ENCODE measurements at places on chromosomes 7 and 10.

GRCh38 chr7:29113384-29114102 is 32.8 kb downstream of the CPVL start:
- no peak for DNase-seq

GRCh38 chr7:26898891-26899290 is 34.5 kb upstream of the SKAP2 start:
- no peak for DNase-seq

GRCh38 chr7:9231630-9232121 is 798.3 kb downstream of the NXPH1 start:
- DNase-seq, result no peak

DNA sequence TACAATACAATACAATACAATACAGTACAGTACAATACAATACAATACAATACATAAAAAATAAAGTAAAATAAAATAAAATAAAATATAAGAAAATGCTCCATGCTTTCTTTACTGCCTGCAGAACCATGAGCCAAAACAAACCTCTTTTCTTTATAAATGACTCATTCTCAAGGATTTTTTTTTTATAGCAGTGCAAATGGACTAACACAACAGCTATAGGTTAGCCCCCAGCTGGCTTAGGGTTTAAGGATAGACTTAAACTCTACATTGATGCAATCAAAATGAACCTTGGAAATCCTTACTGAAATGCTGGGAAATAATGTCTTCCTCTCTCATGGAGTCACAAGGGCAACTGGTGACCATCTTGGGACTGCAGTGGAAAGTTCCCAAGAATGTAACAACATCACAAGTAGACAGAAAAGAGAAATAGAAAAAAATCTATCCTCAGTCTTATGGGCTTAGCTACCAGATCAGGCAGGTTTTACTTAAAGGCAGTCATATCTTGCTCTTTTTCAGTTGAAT is 348.9 kb downstream of the ARL4A start:
- DNase-seq, result no peak

GRCh38 chr10:12899546-12899945 is 102.0 kb downstream of the CCDC3 start:
- no peak for DNase-seq

GRCh38 chr7:43124388-43124787 is 11.9 kb downstream of the HECW1 start:
- no peak for DNase-seq

- DNase-seq, result no peak
Observed at GRCh38 chr7:48255046-48255445, 83.8 kb downstream of the ABCA13 start.

GRCh38 chr10:56537984-56538383 is 176.9 kb upstream of the ZWINT start:
- no peak for DNase-seq

- DNase-seq, result no peak
Observed at GRCh38 chr10:8489823-8490222, 435.3 kb downstream of the GATA3 start.

GRCh38 chr7:99422186-99422585 is 13.4 kb downstream of the BUD31 start:
- DNase-seq, result no peak

DNA sequence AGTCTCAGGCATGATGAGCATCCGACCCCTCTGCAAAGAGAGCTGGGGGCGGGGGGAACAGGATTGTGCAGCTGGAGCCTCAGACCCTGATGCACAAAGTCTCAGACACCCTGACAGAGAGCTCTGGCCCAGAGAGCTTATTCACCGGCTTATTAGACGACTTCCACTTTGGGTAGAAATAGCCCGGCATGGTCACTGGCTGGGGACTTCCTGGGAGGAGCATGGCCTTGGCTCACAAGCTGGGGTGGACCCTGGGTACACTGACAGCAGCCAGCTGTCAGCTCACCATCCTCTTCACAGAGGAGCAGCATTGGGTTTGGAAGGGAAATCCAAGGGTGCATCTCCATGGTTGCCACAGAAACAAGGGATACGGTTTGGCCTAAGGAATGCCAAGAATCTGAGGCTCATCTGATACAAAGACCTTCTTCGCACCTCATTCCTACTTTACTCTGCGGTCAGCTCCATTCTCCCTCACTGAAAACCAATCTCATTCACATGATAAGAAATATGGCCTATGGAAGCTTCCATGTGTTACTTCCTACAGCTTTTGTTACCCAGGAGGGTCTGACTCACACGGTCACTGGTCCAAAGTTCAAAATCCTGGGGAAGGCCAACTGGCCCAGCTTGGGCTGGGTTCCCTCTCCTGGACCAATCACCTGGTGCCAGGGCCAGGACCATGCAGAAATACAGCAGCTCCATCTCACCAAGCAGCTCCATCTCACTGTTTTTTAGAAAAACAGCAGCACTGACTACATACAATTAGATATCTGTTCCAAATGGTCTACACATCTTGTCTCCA is 25.1 kb downstream of the ZNF467 start:
- no peak for DNase-seq

- no peak for DNase-seq
Observed at GRCh38 chr10:73796766-73797165, 11.4 kb downstream of the ZSWIM8 start.

GRCh38 chr10:101229266-101230182 is at the start of gene LBX1:
Gene LBX1, minus strand, starts transcription at chr10:101229463. Its CDS starts 648 bp downstream, at chr10:101228815.
- no peak for DNase-seq

- no peak for DNase-seq
Observed at GRCh38 chr7:80659120-80660055, 20.9 kb downstream of the CD36 start.

DNA sequence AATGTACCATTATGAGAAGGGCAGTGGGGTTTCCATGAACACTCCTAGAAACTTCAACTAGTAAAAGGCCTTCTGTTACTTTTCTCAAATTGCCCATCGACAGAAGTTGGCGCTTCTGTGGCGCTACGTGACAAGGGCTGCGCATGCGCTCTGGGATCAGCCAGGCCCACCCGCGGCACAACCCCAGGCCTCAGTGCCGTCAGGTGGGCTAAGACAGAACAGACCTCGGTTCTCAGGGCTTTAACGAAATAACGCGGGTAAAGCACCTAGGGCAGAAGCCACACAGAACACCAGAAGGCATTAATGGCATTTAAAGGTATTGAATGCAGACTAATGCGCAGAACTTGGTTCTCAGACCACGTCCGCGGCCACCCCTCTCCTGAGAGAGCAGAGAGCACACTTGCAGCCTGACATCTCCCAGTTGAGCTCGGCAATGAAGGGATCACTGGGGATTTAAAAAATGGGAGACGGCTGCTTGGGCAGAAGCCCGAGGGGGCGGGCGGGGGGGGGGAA is 67.6 kb upstream of the CTNNA3 start:
- peak; percentile 41 for DNase-seq

DNA sequence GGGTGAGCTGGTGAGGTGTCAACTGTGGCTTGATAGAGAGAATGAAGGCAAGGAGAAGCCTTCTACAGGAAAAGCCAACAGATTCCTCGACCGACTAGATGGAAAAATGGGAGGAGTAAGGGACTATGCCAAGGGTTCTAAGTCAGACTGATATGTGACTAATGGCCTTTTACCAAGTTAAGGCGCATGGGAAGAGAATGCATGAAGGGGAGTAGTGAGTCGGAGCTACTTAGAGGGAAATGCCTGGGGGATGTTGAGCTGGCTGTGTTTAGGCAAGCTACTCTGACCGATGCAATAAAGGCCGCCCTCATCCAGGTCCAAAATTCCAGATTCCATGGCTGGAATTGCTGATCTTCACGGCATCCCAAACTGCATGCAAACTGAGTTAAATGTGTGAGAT is 48.2 kb downstream of the APBB1IP start:
- no peak for DNase-seq

DNA sequence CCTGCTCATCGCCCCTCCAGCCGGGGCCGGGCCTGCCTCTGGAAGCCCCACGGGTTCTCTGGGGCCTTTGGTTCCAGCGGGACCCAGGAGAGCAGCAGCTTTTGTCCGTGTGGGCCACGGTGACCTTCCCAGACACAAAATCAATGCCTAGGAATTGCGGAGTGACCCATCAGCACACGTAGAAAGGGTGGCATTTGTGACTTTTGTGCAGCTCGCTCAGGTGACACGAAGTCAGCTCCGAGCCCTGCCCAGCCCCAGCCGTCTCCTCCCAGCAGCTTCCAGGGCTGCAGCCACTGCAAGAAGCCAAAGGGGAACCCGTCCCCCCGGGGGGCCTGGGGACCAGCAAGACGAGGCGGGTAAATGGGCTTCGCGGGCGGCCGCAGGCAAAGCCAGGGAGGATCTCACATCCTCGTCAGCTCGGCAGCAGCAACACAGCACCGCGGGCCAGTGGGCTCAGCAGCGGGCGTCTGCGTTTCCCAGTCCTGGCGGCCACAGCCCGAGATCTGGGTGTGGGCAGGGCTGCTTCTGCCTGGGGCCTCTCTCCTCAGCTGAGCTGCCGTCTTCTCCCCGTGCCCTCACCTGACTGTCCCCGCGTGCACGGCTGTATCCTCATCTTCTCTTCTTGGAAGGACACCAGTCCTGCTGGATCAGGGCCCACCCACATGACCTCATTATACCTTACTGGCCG is 88.5 kb downstream of the PAXIP1 start:
- no peak for DNase-seq

GRCh38 chr10:126080879-126081411 is 184.6 kb downstream of the FANK1 start:
- DNase-seq, result no peak

DNA sequence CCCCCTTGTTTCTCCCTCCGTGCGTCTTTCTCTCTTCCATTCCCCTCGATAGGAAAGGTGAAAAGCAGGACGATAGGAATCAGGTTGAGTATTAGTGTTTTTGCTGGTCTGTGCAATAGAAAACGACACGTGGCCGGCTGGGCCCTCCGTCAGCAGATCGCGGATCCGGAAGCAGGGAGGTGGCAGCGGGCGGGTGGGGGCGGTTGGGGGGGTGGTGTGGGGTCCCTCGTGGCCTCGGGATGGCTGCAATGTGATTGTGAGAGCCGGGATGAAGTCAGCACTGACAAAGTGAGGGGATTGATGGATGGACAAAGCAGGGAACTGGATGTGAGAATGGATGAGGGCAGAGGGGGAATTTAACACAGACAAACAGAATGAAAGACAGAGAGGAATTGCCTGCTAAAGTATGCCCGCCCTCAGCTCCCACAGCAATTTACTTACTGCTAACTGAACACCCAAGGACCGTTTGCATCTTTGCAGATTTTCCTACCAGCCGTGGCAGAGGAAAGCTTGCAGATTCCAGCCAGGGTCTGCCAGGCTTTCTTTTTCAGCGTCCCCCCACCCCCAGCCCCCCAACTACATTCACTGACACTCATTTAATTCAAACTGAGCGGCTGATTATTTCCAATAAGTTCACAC is 280.9 kb downstream of the LRMDA start:
- no peak for DNase-seq

DNA sequence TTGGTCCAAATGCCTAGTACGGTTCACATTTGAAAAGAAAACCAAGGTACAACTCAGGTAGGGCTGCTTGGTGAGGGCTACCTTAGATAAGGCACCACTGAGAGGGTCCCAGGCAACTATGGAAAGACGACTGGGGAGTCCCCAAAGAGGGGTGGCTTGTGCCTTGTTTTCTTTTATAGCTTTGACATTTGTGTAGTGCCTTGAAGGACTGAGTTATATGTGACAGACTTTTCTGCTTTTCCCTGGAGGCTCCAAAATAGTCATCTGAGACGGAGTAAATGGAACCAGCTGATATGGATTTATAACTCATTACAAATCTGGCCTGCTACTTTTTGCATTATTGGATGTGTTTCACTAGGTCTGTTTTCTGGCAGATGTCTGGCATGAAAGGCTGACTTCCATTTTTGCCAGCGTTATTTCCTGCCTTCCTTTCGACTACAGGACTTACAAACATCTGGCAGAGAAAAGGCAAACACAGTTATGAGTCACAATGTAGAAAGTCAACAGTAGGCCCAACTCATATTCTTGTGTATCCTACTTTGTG is 88.2 kb upstream of the IMMP2L start:
- DNase-seq, result peak; percentile 68

DNA sequence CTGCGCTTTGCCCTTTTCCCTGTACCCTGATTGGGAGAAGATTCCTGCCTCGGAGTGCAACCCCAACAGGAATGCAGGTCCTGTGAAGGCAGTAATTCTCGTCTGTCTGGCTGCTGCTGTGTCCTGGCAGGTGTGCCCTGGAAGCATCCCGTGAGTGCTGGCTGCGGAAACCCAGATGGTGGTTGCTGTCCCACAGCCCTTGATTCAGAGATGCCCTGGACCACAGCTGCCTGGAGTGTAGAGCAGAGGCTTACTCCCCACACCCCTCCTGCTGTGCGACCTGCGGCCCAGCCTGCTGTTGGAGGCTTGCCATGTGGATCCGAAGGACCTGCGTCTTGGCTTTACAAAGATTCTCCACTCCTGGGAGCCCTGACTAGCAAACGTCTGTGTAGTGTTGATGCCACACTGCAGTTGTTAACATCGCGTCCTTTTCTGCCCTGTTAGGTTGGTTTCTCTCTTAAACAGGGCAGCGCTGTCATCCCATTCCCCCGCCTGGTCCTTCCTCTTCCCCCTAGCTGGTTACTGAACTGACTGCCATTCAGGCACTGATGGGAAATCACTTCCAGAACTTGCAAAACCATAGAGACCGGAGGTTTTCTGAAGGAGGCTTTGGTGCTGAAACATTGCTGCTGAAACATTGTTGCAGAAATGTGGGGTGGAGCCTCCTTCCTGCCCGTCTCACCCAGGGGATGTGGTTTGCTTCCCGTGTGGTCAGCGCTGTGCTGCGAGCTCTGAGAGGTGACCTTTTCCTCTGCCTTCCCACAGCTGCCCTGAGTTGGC is 53.3 kb downstream of the DNAJB6 start:
- no peak for DNase-seq

GRCh38 chr7:98133181-98133580 is 26.5 kb downstream of the LMTK2 start:
- DNase-seq, result no peak

GRCh38 chr7:27211764-27212204 is 11.9 kb upstream of the HOXA13 start:
- DNase-seq, result no peak

DNA sequence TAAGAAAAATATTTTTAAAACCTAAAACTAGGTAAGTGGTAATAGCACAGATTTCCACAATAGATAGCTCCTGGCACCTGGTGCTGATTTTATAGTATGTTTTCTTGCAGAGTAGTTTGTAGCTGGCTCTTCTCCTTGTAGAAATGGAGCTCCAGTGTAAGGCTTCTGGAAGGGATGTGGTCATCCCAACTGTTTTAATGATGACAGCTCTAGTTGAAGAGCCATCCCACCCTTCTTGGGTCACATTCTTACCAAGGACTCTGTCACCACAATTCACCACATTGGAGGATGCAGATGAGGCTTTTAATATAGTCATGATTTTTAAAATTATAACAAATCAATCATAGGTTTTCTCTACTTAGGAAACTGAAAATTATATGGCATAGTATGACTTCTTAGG is 31.0 kb downstream of the TES start:
- no peak for DNase-seq

GRCh38 chr7:50347693-50348092 is 43.2 kb downstream of the IKZF1 start:
- DNase-seq, result no peak

All from NCI-H2171 (cell line).